ENCODE measurements at places on chromosomes 3 and 15.

DNA sequence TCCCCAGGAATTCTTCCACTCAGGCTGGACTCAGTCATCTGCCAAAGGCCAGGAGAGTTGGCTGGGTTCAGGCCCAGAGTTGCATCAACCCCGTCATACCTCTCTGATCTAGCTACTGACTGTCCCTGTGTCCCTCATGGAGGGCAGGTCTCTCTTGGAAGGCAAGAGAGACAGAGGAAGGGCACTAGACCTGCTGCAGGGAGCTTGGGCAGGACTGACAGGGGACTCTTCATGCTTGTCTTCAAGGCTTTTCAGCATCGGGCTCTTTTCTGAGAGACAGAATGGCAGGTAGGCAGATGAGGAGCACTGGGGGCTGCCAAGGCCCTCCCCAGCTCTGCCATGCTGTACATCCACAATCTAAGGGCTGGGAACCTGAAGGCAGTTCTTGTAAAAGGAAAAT lies 140.1 kb upstream of the MRPS22 start:
- no peak for DNase-seq

- DNase-seq, result peak; percentile 93
Observed at GRCh38 chr3:42739401-42740158, 33.5 kb downstream of the CCDC13 start.

- no peak for DNase-seq
Observed at GRCh38 chr3:12268049-12268735, 20.7 kb upstream of the PPARG start.

GRCh38 chr3:66450390-66451022 lies 50.3 kb downstream of the LRIG1 start:
- peak; percentile 66 for DNase-seq

- DNase-seq, result no peak
Observed at GRCh38 chr3:65582012-65582717, 456.6 kb downstream of the MAGI1 start.

DNA sequence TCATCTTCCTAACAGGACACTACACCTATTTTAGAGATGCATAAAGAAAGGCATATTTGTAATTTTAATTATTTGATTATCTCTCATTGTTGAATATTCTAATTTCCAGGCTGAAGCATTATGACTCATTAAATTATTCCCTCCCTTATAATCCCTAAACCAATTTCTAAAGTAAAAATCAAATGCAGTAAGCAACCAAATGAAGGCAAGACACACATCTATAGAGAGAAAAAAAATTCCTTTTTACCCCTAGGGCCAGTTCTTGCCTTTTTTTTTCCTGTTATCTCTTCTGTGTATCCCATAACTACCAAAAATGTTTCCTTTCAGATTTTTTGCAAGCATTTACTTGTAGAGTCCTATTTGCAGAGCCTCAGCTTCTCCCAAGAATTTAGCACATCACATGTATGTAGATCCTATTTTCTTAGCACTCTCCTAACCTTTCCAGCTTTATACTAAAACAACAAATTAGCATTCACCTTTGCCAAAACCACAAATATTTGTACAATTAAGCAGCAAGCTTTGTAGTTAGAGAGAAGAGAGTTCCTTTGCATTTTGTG lies 177.9 kb downstream of the SATB1 start:
- DNase-seq, result no peak

GRCh38 chr3:72582211-72582878 lies 265.9 kb downstream of the SHQ1 start:
- DNase-seq, result no peak

GRCh38 chr3:52524752-52525679 lies 8.6 kb downstream of the NT5DC2 start:
- no peak for DNase-seq

DNA sequence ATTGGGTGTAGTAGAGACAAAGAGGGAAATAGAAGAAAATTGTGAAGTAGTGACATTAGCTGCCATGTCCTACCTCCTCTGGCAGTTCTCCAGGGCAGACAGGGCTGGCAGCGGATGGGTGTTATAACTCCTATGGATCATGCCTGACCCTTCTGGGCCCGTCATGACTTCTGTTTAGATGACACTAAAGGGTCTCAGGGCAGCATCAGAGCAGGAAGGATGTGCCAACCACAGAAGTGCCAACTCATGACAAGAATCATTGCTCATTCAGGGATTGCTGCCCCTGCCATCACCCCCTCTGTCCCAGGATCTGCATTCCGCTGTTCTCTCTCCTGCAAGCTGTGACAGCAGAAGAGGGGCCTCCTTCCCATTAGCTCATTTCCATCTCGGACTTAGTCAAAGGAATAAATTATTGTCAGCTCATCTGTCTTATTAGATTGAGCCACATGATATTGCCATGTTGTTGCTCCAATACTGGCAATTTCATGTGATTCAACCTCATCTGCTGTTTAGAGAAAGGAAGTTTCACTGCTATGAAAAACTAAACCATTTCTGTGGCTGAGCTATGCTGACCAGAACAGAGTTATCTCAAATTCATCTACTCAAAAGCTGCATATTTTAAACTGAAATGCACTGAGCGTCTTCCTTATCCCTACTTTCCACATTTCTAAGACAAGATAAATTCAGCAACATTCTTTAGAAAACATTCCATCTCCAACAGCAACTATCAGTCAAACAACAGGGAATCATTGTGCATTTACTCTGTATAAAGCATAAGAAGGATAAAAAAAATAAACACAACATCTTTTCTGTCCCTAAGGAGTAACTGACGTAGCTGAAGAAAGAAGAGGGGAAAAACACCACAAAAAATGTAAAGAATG lies 271.6 kb downstream of the FHIT start:
- no peak for DNase-seq

DNA sequence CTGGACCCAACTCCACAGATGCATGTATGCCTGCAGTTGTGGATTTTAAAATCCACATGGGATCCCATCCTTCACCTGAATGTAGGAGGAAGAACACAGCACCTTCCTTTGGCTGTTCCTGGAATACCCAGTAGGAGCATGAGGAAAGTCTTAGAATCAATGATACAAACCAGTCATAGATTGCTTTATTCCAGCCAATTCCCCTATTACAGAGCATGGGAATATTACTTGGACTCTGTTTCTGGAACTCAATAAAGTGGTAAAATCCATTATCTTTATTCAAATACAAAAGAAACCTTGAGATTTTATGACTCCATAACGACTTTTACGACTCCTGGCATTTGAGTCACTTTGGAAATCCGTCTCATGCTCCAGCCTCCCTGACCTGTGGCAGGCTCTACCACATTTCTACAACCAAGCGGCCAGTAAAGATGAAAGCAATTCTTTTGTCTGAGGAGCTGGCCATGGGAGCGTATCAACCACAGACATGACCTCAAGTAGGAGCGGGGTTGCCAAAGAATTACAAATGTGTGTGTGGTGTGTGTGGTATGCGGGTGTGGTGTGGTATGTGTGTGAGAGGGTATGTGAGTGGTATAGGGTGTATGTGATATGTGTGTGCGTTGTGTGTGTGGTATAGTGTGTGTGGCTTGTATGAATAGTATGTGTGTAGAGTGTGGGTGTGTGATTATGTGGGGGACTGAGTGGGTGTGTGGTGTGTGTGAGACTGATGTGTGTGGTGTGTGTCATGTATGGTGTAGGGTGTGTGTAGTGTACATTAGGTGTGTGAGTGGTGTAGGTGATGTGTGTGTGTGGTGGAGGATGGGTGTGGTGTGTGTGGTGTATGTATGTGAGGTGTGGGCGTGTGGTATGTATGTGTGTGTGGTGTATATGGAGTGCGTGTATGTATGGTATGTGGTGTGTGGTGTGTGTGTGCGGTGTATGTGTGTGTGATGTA lies 40.0 kb downstream of the ARRDC4 start:
- no peak for DNase-seq

DNA sequence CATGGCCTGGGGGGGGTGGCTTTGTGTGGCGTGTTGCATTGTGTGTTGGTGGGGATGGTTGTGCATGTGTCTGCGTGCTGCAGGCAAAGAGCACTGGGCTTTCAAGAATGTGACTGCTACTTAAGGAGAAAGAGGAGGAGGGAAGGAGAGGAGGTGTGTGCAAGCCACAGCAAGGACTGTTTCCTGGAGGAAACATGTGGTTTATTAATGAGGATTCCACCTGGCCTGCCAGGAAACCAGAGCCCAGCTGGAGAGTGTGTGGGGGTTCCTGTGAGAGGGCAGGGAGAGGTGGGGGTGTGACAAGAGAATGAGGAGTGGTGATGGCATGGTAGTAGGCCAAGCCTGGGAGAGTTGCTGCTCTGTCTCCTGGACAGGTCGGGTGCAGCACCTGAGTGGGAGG lies 258.1 kb upstream of the ROPN1 start:
- no peak for DNase-seq

GRCh38 chr3:53715815-53716483 lies 130.3 kb downstream of the CHDH start:
- DNase-seq, result no peak

DNA sequence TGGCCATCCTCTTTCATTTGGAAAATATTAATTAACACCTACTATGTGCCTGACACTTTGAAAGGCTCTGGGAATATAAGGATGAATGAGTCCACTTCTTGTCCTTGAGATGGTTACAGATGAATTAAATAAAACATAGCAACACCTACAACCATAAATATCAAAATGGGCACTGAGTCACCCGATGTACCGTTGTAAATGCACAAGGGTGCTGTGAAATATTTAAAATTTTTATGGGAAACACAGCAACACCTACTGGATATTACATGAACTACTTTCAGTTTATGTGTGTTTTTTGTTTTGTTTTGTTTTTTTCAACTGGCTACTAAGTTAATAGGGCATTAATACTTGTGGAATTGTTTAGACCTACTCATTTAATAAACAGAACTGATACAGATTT lies 239.0 kb upstream of the NAALADL2 start:
- no peak for DNase-seq

DNA sequence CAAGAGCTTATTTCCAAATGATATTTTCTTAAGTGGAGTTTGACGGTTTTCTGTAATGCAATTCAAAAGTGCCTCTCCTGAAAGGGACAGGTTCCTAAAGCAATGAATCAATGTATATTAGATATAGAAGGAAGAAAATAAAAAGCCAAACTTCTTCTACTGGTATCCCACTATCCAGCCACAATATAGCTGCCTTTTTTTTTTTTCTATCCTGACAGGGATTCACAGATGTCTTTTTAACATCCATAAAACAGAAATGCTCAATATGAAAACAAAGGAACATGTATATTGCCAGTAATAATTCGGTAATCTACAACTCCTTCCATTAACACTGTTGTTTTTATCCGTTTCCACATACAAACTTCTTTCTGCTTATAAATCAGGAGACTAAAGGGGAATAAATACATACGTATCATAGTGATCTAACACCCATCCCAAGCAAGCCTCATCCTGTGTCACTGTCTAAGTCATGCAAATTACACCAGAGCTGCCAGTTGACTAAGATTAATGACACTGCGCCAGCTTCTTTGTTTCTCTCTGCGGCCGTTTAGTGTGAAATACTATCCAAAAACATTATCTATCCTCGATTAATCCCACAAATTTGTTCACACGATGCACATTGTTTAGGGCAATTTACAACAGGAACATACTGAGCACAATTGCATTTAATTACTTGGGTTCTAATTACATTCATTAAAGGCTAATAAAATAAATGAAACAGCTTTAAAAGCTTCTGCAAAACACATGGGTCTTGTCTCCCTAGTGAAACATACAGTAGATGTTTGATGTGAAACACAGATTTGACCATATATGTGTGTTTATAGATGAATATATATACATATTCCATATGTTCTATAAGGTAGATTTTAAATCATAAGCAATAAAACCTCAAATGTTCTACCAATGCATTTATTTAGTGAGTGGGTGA lies 51.9 kb upstream of the CDIN1 start:
- DNase-seq, result no peak

DNA sequence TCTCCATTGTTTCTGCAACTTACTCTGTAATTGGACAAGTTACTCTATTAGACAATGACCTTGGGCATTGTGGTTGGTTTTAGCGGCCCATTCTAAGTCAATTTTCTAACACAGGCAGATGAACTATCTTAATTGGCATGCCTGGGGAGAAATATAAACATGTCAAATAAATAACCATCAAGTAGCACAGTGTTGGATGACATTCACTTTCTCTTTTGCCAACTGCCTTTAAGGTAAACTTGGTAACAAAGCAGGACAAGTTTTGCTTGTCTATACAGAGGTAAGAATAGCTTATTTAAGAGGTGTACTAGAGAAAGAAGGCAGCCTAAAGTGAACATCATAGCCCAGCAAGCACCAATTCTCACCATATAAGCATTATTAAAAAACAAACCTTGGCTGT lies 599.6 kb downstream of the GBE1 start:
- no peak for DNase-seq

GRCh38 chr3:171439996-171440395 lies 20.2 kb downstream of the TNIK start:
- no peak for DNase-seq

DNA sequence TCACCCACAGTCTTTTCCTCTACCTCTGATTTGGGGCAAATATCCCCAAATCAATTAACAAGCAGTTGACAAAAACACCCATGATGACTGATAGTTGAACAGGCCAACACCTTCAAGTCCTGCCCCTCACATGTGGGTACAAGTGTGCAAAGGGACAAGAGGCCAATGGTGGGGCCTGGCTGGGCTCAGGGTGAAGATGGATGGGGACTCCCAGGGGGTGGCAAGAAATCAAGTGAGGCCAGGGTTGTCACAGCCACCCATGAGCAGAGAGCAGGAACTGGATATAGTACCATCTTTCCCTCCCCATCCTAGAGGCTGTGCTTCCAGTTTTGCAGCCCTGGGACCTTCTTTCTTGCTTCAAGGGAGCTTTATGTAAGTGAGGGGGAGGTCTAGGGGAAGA lies 270.2 kb upstream of the TOPAZ1 start:
- no peak for DNase-seq

DNA sequence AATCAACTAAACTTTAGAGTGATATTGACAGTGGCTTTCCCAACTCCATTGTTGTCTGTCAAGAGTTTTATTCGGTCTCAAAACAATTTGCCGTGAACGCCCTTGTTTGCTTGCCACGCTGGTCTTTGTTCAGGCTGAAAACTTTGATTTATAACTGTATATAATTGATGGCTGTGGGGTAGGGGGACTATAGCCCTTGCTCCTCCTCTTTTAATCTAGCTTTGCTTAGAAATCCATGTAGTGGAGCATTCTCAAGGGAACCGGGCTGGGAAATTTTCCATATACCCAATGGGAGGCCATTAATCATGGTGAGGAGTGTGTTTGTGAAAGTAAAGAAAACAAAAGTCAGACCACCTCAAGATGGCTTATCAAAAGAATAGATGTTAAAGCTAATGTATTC lies 339.8 kb upstream of the RARB start:
- DNase-seq, result no peak

DNA sequence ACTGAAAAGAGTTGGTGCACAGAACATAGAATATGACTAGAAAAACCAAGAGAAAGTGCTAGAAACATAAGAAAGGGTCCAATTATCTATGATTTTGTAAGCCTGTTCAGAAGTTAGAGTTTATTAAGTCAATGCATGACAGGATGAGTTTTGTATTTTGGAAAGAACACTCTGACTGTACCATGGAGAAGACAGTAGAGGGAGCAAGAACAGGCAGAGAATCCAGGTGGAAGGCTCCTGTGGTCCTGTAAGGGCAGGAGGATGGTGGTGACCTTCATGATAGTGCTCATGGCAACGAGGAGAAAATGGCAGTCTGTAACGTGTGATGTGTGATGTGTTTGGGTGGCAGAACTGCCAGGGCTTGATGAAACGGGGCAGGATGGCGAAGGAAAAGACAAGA lies 249.1 kb downstream of the CTNNB1 start:
- DNase-seq, result no peak

GRCh38 chr3:145355206-145355605 lies 805.8 kb downstream of the PLOD2 start:
- no peak for DNase-seq

GRCh38 chr3:78707609-78708008 lies 1060.2 kb downstream of the ROBO1 start:
- no peak for DNase-seq
